Iris pigment epithelial cell (primary cell): ENCODE measurements at places on chromosomes 13 and 19.

DNA sequence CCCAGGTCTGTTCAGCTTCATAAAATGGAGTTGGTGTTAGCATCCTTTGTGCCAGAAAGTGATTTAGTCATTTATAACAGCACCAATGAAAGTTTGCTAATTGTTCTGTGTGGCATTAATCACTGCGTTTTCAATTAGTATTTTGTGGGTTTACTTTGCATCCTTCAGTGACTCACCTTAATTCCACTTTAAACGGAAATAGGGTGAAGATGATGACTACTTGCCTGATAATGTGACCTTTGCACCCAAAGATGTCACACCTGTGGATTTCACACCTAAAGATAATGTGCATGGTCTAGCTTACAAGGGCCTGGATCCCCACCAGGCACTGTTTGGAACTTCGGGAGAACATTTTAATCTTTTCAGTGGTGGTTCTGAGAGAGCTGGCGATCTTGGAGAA is 15.0 kb downstream of the GPATCH1 start:
- no peak for DNase-seq

- DNase-seq: no peak
Observed at GRCh38 chr13:75804605-75805004, 168.5 kb downstream of the LMO7 start.

DNA sequence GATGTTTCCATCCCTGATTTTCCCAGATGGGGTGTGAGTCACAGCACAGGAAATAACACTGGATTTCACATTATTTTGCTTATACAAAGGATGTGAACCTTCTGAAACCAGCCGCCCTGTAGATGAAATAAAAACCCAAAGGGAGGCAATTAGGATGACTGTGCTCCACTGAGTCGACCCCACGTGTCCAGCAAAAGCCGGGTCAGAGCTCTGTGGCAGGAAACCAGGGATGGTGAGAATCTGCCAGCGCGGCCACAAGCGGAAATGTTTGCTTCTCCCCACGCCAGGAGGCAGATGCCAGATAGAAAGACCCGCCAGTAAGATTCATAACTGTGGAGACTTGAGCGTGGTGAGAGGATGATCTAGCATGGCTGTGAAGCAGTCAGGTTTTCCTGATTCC is 764.4 kb downstream of the LIG4 start:
- DNase-seq: peak; percentile 100

DNA sequence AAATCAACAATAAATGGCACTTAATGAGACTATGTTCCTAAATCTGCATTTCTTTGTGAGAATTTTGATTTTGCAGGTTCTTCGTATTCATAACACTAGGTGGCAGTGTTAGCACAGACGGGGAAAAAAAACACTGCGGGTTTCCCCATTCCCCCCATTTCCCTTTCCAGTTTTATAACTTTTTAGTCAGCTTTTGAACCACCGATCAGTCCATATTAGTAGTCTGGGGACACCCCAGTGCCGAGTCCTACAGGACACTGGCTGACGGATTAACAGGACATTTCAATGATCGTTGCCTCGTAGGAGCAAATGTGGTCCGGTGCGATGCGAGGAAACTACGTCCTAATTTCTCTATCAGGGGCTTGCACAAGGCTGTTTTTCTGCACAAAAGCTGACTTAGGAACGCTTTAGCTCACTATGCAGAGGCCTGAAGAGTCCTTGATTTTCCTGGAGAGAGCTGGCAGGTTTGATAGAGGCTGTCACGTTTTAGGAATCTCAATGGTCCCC is 234.3 kb downstream of the LMO7 start:
- DNase-seq: peak; percentile 31

DNA sequence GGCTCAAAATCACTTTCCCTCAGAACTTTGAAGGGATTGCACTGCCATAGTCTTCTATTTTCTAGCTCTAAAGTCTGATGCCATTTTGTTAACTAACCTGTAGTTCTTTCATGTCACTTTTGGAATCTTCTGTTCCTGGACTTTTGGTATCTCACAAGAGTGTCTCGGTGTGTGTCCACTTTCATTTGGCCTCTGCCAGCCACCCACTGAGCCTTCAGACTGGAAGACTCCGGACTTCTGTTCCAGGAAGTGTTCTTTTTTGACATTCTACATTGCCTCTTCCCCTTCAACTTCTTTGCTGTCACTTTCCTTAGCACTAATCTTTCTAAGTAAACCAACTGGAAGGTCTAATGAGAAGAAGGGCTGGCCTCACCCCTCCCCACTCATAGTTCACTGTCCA is 25.0 kb upstream of the LAMP1 start:
- no peak for DNase-seq

GRCh38 chr19:40177286-40178070 is 13.7 kb upstream of the MAP3K10 start:
- DNase-seq: no peak
